Sigmoid colon (tissue), 7 donors: ENCODE measurements at places on chromosomes 12 and 14. TPM values are rescaled to one million over a fixed set of nuclear protein-coding genes. Genes with fewer than 3 reads are reported as not detected.

CIROP gene
- not detected for polyA plus RNA-seq

PLCZ1 gene
- not detected for polyA plus RNA-seq

CLEC4C gene
- polyA plus RNA-seq = not detected

SLC8A3 gene
- polyA plus RNA-seq = not detected

NGB gene
- not detected for polyA plus RNA-seq

USP5 gene
- polyA plus RNA-seq = 26.4 TPM

BEGAIN gene
- 0.46 TPM for polyA plus RNA-seq

HELB gene
- 0.23 TPM for polyA plus RNA-seq

PLEKHG7 gene
- polyA plus RNA-seq = 0.23 TPM

SSTR1 gene
- polyA plus RNA-seq = 2.1 TPM

THAP2 gene
- 5.1 TPM for polyA plus RNA-seq
